ENCODE measurements at places on chromosomes 4 and X.

- DNase-seq, result peak; percentile 19
These were observed 114.4 kb downstream of the STK32B start for GRCh38 chr4:5165420-5166369.

- peak; percentile 87 for DNase-seq
These were observed 32.2 kb downstream of the TRMT44 start for GRCh38 chr4:8472689-8473197.

GRCh38 chrX:141469469-141469868, 115.1 kb downstream of the SPANXA1 start:
- DNase-seq, result no peak

GRCh38 chr4:4506961-4507360, 34.9 kb downstream of the STX18 start:
- no peak for DNase-seq

- DNase-seq, result peak; percentile 98
These were observed 16.6 kb downstream of the CLCN4 start for GRCh38 chrX:10173331-10173900.

GRCh38 chrX:72100051-72100755, 31.5 kb downstream of the RTL5 start:
- DNase-seq, result no peak

DNA sequence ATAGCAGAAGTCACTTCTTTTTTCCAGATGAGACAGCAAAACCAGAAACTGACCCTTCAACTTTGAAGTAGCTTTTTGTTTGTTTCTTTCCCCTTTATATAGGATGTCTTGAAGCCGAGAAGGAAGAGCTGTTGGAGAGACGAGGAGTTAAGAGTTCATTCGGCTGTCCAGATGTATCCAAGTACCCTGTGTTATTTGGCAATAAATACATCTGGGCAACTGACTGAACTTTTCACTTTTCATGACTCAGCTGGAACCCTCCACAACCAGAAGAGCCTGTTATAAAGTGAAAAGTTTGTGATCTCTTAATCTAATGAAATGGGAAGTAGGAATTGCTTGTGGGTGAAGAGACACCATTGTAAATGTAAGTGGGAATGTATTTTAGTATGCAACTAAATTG, 131.2 kb downstream of the HTR2C start:
- DNase-seq, result no peak

Data from ELF-1 (cell line).